ENCODE measurements at places on chromosomes 5 and 9. TPM values are rescaled to one million over a fixed set of nuclear protein-coding genes. Genes with fewer than 3 reads are reported as not detected.

The CTXN3 gene
- total RNA-seq = not detected

GRCh38 chr5:54932789-54933188, 52.6 kb downstream of the ESM1 start:
- no peak for DNase-seq
- no peaks in the 10 kb centered on the region for H3K27me3 ChIP-seq
- no peaks in the 10 kb centered on the region for H3K4me1 ChIP-seq
- H3K36me3 ChIP-seq = no peaks in the 10 kb centered on the region
- no peak overlapping the region for H3K4me3 ChIP-seq

DNA sequence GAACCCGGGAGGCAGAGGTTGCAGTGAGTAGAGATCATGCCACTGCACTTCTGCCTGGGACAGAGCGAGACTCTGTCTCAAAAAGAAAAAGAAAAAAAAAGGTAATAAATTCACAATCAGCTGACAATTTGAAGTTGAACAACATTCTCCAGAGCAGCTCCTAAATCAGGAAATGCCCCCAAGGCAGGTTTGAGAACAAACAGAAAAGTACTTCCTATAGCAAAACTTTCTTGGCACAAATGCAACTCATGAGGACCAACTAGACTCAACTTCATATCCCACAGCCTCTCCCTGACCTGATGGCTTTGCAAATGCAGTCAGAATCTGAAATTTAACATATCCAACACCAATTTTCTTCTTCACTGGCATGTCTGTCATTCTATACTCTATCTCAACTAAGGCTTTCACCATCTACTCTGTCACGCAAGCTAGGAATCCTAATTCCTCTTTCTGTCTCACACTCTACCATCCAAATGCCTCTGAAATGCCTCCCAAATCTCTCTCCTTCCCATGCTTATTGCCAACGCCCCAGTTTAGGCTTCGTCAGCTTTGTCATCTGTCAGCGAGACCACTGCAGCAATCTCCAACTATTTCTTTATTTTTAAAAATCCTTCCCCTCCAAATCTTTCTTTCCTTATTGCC, 113.3 kb downstream of the MAPKAP1 start:
- DNase-seq = no peak
- H3K36me3 ChIP-seq = no peaks in the 10 kb centered on the region
- no peak overlapping the region for H3K27ac ChIP-seq
- no peaks in the 10 kb centered on the region for H3K27me3 ChIP-seq

- H3K4me1 ChIP-seq = no peaks in the 10 kb centered on the region
- H3K36me3 ChIP-seq = no peaks in the 10 kb centered on the region
- no peaks in the 10 kb centered on the region for H3K27me3 ChIP-seq
- no peak for DNase-seq
- H3K27ac ChIP-seq = no peak overlapping the region
These were observed 21.3 kb downstream of the ABCA1 start for GRCh38 chr9:104906441-104907277.

GRCh38 chr5:172427202-172427601, 27.1 kb downstream of the SH3PXD2B start:
- H3K27ac ChIP-seq = no peak overlapping the region
- DNase-seq = no peak
- H3K4me3 ChIP-seq = no peak overlapping the region
- no peaks in the 10 kb centered on the region for H3K27me3 ChIP-seq
- no peaks in the 10 kb centered on the region for H3K4me1 ChIP-seq

The PCDHA1 gene
- not detected for total RNA-seq

The FBN2 gene
- 0.09 TPM for total RNA-seq

GRCh38 chr9:22216730-22217172, 207.6 kb upstream of the CDKN2B start:
- no peak for DNase-seq
- H3K36me3 ChIP-seq = no peaks in the 10 kb centered on the region
- peaks cover 3% of the 10 kb centered on the region for H3K27me3 ChIP-seq
- H3K27ac ChIP-seq = no peak overlapping the region

DNA sequence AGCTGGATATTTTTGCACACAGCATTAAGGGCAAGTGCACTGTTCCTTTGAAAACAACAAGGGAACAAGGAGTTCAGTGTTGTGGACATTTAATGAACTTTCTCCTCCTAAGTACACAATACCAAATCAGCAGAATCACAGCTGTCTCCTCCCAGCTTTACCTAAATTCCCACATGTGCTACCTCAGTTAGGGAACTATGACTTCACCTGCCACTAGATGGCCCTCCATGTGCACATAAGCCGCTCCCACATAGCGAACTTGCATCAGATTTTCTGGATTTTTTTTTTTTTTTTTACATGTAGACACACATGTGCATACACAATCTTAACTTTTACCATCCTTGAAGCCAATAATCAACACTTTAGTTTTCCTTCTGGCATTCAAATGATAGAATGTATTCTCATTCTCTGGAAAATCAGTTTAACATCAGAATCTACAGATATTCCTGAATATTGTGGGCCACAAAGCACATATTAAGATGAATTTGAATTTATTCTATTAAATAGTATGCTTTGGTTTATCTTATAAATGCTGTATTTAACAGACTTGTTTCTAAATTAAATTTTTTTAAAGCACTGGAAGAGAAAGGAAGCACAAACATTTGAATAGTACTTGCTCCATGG, 123.6 kb downstream of the PALM2AKAP2 start:
- peak; percentile 30 for DNase-seq
- H3K4me3 ChIP-seq = no peak overlapping the region
- H3K4me1 ChIP-seq = no peaks in the 10 kb centered on the region
- no peaks in the 10 kb centered on the region for H3K27me3 ChIP-seq

The ZFAND5 gene
- 98.8 TPM for total RNA-seq

GRCh38 chr5:41973887-41974286, 48.8 kb downstream of the FBXO4 start:
- no peak for DNase-seq
- H3K27me3 ChIP-seq = no peaks in the 10 kb centered on the region
- no peaks in the 10 kb centered on the region for H3K36me3 ChIP-seq

The IFNW1 gene
- not detected for total RNA-seq

DNA sequence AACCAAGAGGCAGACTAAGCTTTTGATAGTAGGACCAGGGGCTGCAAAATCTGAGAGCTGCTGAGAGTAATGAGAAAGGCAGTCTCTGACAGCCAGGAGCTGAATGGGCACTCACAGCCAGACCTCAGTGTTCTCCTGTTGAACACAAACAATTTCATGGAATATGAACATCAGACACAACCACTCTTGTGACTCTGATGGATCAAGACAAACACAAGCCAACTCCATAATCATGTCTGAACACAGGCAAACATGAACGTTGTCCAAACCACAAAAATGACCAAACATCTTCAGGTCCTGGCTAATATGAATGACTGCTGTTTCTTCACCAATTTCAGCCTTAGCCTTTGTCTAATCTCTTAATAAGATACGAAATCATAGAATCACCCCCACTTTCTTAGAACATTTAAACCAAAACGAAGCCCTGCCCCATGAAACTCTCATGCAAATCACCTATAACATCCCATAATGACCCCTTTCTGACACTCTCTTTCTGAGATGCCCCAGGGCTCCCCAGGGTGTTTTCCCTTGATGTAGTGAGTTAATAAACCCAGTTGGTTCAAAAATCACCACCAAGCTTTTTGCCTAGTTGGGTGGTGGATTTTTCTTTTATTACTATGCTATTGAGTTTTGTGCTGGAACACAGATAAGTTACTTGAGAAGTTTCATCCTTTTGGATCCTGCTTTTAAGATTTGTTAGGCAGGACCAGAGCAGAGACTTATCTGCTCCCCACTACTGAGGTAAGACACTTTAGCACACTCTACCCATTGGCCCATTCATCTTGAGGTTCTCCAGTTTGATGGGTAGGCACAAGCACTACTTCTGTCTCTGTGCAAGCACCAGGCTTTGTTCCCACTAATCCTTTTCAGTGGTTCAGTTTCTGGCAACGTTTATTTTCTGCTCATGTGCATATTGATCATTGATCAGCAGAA, 5.9 kb upstream of the ERAP2 start:
- H3K36me3 ChIP-seq = no peaks in the 10 kb centered on the region
- no peaks in the 10 kb centered on the region for H3K27me3 ChIP-seq
- H3K27ac ChIP-seq = no peak overlapping the region
- no peak overlapping the region for H3K4me3 ChIP-seq
- DNase-seq = no peak

GRCh38 chr5:67875601-67876000, 340.0 kb upstream of the PIK3R1 start:
- H3K27me3 ChIP-seq = no peaks in the 10 kb centered on the region
- no peaks in the 10 kb centered on the region for H3K4me1 ChIP-seq

The GPR150 gene
- total RNA-seq = 0.26 TPM

- no peak for DNase-seq
- H3K36me3 ChIP-seq = no peaks in the 10 kb centered on the region
- no peak overlapping the region for H3K27ac ChIP-seq
- no peaks in the 10 kb centered on the region for H3K4me1 ChIP-seq
- no peaks in the 10 kb centered on the region for H3K27me3 ChIP-seq
These were observed 151.5 kb downstream of the RGS3 start for GRCh38 chr9:113614843-113615648.

GRCh38 chr9:35688558-35689541, 875 bp downstream of the TPM2 start:
- H3K36me3 ChIP-seq = no peaks in the 10 kb centered on the region
- no peak overlapping the region for H3K4me3 ChIP-seq
- no peaks in the 10 kb centered on the region for H3K27me3 ChIP-seq
- H3K27ac ChIP-seq = no peak overlapping the region

DNA sequence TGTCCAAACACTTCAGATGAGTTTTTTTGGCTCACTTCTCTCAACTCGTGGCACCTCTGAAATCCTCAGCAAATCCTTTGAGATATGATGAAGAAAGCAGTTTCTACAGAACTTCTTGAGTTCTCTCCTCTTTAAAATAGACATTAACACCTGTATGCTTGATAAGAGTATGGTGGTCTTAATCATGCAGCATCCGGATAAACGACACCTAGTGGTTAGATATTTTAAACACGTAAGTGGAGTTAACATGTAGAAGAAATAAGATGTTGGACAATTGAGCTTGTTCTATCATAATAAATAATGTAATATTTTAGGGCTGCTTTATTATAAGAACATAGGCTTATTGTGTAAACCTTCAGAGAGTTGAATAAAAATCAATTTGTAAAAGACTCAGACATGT, 324.8 kb downstream of the CYLC2 start:
- no peaks in the 10 kb centered on the region for H3K4me1 ChIP-seq
- no peaks in the 10 kb centered on the region for H3K27me3 ChIP-seq
- no peaks in the 10 kb centered on the region for H3K36me3 ChIP-seq
- no peak overlapping the region for H3K4me3 ChIP-seq
- H3K27ac ChIP-seq = no peak overlapping the region
- no peak for DNase-seq

The TAF11L5 gene
- not detected for total RNA-seq
